ENCODE measurements at places on chromosomes 7 and 10.
A peak's percentile ranks its signal among the peaks of the same experiment; 100 is the strongest.

- DNase-seq = no peak
Measured at GRCh38 chr10:27256299-27257189, 15.9 kb upstream of the ACBD5 start.

DNA sequence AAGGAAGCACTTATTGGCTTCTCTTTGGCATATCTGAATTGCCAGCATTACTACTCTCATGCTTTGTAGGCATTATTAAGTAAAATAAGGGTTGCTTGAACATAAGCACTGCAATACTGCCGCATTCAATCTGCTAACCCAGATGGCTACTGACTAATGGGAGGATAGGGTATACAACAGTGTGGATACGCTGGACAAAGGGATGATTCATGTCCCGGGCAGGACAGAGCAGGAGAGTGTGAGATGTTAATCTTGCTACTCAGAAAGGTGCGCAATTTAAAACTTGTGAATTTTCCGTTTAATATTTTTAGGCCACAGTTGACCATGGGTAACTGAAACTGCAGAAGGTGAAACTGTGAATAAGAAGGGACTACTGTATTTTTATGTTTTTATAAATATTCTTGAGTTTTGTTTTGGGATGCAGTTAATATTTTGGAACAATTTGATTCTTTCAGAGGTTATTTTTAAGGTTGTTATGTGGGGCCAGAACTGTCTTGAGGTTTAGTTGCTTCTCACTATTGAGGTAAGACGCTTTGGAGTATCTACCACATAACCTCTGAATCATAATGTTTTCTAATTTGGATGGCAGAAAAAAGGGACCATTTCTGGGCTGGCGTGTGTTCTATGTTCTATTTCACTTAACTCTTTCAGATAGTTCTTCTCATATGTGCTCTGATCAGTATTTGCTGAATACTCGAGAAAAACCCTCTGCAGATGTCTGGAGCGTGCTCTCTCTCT, 75.7 kb upstream of the SYPL1 start:
- DNase-seq = no peak

- DNase-seq = no peak
Measured at GRCh38 chr10:132329565-132330485, 2.2 kb upstream of the LRRC27 start.

GRCh38 chr10:6299234-6299633, 96.5 kb downstream of the PFKFB3 start:
- no peak for DNase-seq

DNA sequence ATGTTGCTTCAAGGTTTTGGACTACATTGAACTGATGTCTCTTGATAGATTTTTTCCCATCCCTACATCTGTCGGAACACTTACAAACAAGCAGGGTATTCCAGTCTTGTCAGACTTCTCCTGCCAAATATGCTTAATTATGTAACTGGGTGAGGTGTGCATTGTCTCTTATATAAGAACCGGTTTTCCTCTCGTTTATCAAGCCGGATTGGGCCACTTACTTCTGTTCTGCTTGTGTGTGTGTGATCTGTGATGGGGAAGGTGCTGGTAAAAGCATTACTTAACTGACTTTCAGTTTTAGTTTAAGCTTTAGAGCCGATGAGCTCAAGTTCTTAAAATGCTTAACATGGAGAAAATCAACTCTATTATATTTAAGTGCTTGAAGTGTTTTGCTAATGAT, 57.9 kb downstream of the OTUD1 start:
- no peak for DNase-seq

GRCh38 chr10:116440330-116441030, 12.8 kb downstream of the PNLIPRP3 start:
- DNase-seq = no peak

GRCh38 chr7:121882731-121883130, 9.8 kb downstream of the PTPRZ1 start:
- no peak for DNase-seq

DNA sequence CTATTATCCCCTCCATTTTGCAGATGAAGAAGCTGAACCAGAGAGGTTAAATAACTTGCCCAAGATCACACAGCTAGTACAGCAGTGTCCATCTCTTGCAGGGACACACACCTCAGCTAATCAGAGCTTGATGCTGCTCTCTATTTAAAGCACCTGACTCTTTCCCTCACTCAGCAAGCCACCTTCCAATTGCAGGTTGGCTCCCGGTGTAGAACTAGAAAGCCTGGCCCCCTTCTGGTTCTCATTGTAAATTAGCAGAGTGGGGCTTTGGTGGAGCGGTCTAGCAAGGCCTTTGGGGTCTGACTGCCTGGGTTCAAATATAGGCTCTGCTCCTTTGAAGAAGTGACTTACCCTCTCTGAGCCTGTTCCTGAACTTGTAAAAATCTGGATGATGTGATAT, 176.4 kb downstream of the NEURL1 start:
- DNase-seq = no peak

DNA sequence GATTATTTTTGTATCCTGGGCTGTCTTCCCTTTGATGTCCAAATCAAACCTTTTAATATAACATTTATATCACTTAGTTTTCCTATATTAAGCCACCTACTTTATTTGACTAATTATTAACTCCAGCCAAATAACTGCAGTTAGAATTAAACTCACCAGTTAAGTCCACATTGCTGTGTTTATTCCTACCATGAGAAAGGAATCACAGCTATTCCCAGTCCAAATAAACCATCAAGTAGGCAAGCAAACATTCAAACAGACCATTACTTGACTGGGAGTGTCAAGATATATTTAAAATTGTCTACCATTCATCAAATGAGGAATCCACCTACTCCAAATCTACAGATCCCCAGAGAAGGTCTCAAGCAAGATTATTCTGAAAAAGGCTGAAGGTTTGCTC, 22.4 kb downstream of the PDE1C start:
- no peak for DNase-seq

DNA sequence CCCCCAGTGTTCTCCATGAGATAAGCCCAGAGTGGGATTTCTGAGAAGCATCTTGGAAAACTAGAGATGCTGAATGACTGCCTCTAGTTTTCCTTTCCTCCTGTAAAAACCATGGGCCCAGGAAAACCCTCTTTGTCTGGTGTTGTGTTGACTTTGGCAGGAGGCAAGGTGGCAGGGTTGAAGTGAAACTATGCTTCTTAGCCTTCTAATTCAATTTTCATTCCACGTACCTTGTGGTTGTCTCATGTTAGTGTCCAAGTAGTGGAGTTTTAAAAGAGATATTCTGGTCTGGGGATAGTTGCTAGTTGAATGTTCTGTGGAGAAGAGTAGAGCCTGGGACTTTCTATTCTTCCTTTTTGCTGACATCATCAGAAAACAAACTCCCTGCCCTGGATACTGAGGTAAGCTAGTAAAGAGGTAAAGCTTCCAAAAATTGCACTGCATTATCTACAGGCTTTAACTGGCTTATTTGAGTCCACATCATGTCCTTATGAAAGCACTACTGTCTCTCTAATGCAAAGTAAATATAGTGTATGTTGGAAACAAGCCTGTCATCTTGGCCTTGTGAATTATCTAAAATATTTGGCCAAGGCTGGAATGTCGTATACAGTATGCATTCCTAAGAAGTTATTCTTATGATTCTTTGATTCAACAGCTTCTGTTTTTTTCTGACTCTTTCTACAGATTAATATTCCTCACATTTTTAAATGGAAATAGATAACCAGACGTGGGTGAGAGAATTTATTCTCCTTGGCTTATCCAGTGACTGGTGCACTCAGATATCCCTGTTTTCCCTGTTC, at the start of gene OR2F2:
Gene OR2F2, plus strand, starts transcription at position 708 of the 800 bp plus-strand sequence. Its CDS starts 0 bp downstream, at position 708.
- DNase-seq = no peak

DNA sequence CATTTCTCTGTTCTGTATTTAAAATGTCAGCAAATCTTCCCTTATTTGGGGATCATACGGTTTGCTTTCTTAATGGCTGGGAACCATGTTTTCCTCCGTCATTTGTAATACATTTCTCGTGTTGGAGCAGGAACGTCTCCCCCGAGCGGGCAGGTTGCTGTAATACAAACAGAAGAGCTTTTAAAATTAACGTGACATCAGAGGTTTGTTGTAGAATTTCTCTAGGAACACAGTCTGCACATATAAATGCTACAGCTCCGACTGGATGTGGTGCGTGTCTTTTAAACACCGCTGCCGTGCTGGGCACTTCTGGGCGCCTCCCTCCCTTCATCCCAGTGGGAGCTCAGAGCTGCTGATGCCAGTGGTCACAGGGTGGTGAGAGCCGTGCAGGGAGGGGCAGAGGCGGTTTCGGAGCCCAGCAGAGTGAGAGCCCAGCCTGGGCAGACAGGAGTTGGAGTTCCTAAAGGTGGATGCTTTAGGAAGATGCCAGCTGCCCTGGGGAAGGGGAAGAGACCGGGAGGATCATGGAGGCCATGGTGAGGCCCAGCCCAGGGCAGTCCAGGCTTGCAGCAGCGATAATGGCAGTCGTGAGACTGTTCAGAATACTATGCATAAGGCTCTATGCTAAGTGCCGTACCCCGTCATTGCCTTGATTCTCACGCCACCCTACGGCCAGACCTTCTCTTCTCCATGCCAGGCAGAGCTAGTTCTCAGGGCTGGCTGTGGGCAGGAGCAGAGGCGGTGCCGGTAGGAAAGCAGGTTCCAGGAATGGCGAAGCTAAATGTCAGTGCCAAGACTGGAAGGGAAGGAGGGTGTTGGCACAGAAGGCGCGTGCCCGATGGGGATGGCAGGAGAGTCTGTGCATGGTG, 96.2 kb downstream of the GLRX3 start:
- DNase-seq = no peak

DNA sequence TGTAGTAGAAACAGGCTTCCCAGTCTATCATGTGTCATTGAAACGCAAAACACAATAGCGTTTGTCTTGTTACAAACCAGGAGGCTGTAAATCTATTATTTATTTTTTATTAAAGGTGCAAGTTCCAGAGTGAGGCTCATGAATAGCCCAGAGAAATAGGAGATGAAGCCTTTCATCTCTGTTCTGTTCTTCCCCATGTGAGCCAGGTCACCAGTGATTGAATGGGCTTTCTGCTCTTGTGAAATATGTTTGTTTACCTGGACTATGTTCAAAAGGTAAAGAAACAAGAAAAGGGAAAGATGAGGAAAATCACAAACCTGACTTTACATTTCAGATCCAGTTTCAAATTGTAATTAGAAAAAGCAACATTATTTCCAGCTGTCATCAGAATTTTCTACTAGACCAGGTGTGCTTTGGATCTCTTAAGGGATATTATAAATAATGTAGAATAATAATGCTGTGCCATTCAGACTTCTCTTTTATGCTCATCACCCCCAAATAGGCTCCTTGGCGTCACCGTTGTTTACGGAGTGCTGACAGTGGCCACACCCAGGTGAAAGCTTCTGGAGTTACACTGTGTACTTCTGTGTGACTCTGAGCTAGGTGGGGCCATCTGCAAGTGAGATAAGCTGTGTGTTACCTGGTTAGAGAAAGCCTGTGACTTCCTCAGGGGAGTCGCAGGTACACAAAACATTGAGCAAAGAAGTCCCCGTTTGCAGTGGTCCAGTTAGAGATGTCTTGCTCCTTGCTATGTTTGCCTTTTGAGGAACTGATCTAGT, 274.9 kb downstream of the SDK1 start:
- DNase-seq = no peak

- no peak for DNase-seq
Measured at GRCh38 chr7:43037531-43037930, 74.9 kb upstream of the HECW1 start.

DNA sequence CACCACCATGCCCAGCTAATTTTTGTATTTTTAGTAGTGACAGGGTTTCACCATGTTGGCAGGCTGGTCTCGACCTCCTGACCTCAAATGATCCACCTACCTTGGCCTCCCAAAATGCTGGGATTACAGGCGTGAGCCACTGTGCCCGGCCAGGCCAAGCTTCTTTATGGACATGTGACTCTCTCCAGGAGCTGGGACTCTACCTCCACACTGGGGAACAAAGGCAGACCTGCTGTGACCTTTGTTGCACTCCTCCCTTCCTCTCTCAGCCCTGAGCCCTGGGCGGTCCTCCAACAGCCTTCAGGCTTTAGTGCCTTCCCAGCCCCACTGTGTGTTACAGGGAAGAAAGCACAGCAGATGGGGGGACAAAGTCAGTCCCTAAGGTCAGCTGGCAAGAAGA, 55.0 kb upstream of the DUSP5 start:
- no peak for DNase-seq

- no peak for DNase-seq
Measured at GRCh38 chr10:14645239-14645960, 129.3 kb downstream of the FAM107B start.

DNA sequence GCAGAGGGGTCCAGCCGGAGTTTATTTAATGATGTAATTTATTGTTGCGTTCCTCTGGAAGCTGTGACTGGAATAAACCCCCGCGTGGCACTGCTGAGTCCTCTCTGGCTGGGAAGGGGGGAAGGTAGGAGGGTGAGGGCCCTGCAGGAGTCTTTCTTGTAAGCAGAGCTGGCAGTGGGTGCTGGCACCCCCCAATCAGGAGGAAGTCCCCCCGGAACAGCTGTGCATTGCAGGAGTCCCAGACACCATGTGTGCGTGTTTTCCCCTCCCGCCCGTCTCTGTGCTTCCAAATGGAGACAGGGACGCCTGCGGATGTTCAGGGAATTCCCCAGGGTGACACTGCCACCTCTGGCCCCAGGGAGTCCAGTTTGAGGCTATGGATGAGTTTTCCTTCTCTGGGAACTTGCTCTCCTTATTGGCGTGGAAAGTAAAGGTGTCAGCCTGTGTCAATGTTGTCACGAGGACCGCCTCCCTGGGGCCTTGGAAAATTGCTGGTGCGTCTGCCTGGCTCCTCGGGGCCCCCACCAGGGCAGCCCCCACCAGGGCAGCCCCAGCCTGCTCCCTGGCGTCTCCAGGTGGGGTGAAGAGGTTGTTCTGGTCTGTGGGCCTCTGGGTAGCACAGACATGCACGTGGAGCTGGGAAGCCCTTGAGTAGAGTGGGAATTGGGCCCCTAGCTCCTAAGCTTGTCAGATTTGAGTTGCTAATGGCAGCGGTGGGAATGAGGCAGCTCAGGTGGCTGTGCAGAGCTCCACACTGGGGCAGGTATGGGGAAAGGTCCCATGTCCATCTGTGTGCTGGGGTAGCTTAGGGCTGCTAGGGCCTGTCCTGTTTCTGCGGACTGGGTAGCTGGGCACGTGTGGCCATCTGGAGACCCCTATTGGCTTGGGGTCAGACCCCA, 2.7 kb downstream of the FZD9 start:
- DNase-seq = no peak

GRCh38 chr7:130277763-130278643, 11.3 kb downstream of the CPA2 start:
- peak; percentile 65 for DNase-seq

All from tibial nerve (tissue), 4 donors.